Fibroblast of upper back skin (primary cell): ENCODE measurements at places on chromosomes 3 and 15.
A peak's percentile ranks its signal among the peaks of the same experiment; 100 is the strongest.

- DNase-seq: no peak
These were observed 450.9 kb downstream of the MAGI1 start for GRCh38 chr3:65587650-65588439.

GRCh38 chr3:20846832-20847231 lies 660.8 kb upstream of the SGO1 start:
- no peak for DNase-seq

- DNase-seq: peak; percentile 46
These were observed 27.7 kb upstream of the DCP1A start for GRCh38 chr3:53375019-53375418.

GRCh38 chr15:38588672-38589071 lies 24.1 kb upstream of the RASGRP1 start:
- DNase-seq: peak; percentile 33

- DNase-seq: no peak
These were observed 43.0 kb upstream of the UTS2B start for GRCh38 chr3:191373327-191373726.

GRCh38 chr3:120554812-120555606 lies 41.1 kb upstream of the NDUFB4 start:
- DNase-seq: peak; percentile 66

GRCh38 chr15:60999771-61000170 lies 229.3 kb downstream of the RORA start:
- no peak for DNase-seq

GRCh38 chr3:111936967-111937366 lies 41.9 kb upstream of the ABHD10 start:
- DNase-seq: no peak

- DNase-seq: no peak
These were observed 43.8 kb upstream of the TLE3 start for GRCh38 chr15:70141376-70142071.

DNA sequence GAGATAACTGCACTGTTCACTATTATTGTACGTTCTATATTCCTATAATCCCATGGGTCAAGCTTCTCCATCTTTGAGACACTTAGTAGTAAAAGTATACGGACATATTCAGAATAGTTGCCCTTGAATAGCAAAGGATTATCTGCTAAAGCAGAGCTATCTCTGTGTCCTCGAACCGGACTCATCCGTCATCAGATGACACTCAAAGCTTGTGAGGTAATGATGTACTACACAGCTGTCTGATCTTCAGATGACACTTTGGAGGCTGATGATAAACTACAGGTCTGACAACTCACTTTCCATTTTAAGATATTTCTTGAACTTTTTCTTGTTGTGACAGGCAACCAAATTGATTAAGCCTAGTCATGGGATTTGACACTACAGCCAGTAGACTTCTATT lies 240.2 kb downstream of the SCAPER start:
- no peak for DNase-seq

GRCh38 chr3:120143676-120144075 lies 49.4 kb upstream of the GSK3B start:
- peak; percentile 14 for DNase-seq
